Lower leg skin (tissue), 4 donors: ENCODE measurements at places on chromosomes 2 and 18. TPM values are rescaled to one million over a fixed set of nuclear protein-coding genes. Genes with fewer than 3 reads are reported as not detected.

The ADAM23 gene
- not detected for total RNA-seq

The PXDN gene
- total RNA-seq = 13.7 TPM

The CDKL4 gene
- 1.1 TPM for total RNA-seq

The RAB6C gene
- not detected for total RNA-seq

The CASP10 gene
- total RNA-seq = 6.3 TPM

The ANKRD62 gene
- total RNA-seq = not detected

The TPRKB gene
- 17.2 TPM for total RNA-seq

The GPR155 gene
- 14.5 TPM for total RNA-seq

The CD302 gene
- 10.2 TPM for total RNA-seq

The SCN3A gene
- 0.78 TPM for total RNA-seq

The SH3RF3 gene
- total RNA-seq = 3.7 TPM

The ST6GAL2 gene
- total RNA-seq = 1.3 TPM

The LRRC30 gene
- not detected for total RNA-seq

The FMNL2 gene
- total RNA-seq = 12.2 TPM

The HES6 gene
- total RNA-seq = 3.2 TPM

The CIB4 gene
- total RNA-seq = not detected

The VPS4B gene
- 54.8 TPM for total RNA-seq

The ZNF385B gene
- not detected for total RNA-seq

The PPM1B gene
- 38.4 TPM for total RNA-seq

The CETN1 gene
- total RNA-seq = not detected

The RAB3GAP1 gene
- total RNA-seq = 51.3 TPM

The ANKAR gene
- 0.42 TPM for total RNA-seq

The UGT1A1 gene
- 0.21 TPM for total RNA-seq

The MAP3K19 gene
- total RNA-seq = not detected

The LHCGR gene
- not detected for total RNA-seq
